ENCODE measurements at places on chromosomes 7 and 10.

GRCh38 chr10:13950543-13950939, 363.8 kb downstream of the PRPF18 start:
- DNase-seq = no peak

- no peak for DNase-seq
Measured at GRCh38 chr10:71981876-71982230, 17.7 kb downstream of the CHST3 start.

- no peak for DNase-seq
Measured at GRCh38 chr7:22124941-22125340, 179.2 kb upstream of the CDCA7L start.

DNA sequence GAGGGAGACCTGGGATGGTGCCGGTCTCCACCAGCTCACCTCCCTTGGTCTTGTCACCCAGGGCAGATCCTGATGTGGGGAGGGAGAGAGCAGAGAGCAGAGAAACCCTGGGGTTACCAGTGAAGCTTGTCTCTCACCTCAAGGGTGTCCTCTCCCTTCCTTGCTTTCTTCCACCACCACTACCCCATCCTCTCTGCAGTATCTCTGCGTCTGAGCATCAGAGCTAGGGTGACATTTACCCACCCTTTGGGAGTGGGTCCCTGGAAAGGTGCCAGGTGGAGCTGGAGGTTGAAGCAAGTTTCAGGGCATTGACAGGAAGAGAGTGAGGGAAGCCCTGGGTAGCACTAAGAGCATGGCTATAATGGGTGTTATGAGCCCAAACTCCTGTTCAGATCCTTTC, 75.2 kb upstream of the ANLN start:
- no peak for DNase-seq

DNA sequence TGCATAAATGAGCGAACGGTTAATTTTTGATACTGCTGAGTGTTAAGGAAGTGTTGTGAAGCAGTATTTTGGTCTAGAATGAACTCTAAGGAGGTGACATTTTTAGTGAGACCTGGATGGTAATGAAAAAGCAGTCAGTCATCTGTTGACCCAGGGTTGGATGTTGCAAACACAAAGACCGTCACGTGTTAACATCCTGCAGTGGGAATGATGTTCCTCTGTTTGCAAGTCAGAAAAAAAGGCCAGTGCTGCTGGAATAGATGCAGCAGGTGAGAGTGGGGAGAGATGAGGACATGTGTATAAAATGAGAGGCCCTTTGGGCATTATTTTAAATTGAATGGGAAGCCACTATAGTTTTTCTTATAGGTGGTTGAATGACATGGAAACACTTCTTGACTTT, 39.3 kb downstream of the INSYN2A start:
- DNase-seq = no peak

DNA sequence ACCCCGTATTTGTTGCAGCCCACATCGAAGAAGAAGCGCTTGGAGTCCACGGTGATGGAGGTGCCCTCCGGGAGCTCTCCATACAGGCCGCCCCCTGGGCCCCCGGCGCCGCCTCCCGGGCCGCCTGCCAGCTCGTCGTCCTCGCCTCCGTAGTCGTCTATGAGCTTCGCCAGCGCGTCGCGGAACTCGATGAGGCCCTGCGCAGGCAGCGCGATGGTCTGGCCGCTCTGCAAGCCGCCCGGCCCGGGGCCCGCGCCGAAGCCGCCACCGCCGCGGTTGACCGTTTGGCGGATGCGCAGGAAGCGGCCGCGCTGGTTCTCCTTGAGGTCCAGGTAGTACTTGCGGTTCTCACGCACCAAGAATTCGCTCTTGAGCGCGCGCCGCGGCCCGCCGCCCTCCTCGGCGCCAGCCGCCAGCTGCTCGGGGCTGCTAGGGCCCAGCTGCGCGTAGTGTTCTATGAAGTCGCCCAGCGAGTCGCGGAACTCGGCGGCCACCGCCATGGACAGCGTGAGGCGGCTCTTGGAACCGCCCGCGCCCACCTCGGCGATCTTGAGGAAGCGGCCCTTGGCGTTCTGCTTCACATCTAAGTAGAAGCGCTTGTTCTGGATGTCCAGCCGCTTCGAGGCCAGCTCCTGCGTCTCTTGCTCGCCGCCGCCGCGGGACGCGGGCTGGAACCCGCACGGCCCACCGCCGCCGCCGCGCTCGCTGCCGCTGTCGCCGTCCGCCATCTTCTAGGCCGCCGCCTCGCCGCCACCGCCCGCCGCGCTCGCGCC, 523 bp downstream of the PURB start:
- peak; percentile 89 for DNase-seq

DNA sequence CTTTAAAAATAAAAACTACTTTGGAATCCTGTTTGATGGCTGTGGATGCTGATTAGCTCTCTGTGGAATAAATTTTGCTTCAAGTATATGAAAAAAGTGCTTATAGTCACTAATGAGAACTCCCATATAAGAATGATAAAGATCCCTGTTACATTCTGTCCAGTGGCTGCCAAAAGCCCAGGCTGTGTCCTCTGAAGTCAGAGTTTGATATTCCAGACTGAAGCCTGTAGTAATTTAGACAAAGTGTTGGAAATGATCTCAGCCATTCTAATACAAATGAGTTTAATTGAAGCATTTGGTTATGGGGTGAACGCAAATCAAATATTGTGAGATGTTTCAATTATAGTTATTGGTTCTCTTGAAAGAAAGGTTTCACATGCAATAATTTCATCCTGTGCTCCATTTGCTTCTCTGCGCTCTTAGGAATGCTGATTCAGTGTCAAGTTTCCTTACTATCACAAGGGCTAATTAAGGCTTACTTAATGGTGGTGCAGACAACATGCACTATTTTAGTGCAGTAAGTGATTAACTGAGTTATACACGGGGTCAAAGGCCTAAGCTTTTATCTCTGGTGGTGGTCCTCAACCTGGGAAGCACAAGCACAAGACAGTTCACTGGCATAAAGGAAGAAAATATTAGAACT, 867.6 kb downstream of the SORCS1 start:
- peak; percentile 16 for DNase-seq

DNA sequence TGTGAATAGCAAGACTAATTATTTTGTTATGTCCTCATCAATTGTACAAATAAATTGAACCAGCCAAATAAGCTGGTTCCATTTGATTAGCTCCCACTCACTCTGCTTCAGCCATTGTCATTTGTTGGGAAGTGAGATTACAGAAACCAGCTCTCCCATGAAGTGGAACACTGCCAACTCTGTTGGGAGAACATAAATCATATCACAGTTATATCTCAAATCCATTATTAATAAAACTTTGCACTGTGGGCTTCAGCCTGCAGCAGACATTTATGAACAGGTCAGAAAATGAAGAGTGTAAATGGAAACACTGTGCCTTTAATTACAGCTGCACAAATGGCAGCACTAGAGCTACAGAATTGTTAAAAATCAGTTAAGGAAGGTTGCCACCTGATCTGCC, 46.7 kb upstream of the TEX47 start:
- DNase-seq = no peak

DNA sequence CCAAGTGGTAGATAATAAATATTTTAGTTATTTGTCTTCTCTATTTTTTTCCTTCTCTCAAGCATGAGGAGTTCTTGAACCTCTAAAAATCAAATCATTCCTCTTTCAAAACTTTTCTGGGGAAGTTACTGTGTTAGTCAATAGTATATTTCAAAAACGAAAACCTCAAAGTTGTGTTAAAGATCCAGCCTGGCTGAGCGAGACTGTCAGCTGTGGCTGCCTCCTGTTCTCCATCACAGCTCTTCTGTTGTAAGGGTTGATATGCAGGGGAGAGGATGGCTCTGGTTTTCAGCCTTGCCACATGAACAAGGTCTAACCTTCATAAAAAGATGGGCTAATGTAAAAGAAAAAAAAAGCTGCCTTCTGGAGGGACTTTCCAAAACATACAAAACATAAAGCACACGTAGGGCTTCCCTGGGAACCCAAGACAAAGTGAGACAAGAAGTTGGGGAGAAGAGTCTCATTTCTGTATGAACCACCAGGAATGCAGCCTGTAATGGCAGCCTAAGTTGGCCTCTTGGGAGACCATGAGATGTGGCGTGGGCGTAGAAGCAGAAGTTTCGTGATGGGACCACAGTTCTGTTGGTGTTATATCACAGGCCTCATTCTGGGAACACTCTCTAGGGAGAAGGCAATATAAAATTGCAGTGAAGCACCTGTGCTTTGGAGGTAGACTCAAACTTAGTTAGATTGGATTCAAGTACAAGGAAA, 77.9 kb upstream of the FHIP2A start:
- DNase-seq = no peak

DNA sequence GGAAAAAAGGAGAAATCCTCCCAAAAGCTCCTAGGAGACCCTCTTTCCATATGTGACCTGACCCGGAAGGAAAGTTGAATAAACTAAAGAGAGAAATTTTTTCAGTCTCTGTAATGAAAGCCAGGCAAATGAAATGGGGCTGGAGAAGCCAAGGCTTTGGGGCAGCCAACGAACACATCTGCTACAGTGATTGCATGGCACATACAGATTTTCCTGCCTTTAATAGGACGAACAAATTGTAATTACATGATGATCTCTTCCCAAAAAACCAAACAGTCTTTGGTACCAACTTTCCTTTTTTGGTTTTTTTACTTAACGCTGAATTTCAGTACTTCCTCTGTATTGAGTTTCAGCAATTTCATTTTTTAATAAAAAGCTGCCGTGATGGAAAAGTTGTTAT, 23.5 kb upstream of the PTN start:
- DNase-seq = no peak

GRCh38 chr7:2436341-2437104, 33.1 kb downstream of the CHST12 start:
- no peak for DNase-seq

GRCh38 chr7:81349044-81349443, 420.8 kb downstream of the HGF start:
- DNase-seq = no peak

GRCh38 chr10:70685455-70685911, 13.2 kb downstream of the ADAMTS14 start:
- DNase-seq = no peak

GRCh38 chr10:131786756-131787605, 113.8 kb upstream of the PPP2R2D start:
- peak; percentile 64 for DNase-seq

DNA sequence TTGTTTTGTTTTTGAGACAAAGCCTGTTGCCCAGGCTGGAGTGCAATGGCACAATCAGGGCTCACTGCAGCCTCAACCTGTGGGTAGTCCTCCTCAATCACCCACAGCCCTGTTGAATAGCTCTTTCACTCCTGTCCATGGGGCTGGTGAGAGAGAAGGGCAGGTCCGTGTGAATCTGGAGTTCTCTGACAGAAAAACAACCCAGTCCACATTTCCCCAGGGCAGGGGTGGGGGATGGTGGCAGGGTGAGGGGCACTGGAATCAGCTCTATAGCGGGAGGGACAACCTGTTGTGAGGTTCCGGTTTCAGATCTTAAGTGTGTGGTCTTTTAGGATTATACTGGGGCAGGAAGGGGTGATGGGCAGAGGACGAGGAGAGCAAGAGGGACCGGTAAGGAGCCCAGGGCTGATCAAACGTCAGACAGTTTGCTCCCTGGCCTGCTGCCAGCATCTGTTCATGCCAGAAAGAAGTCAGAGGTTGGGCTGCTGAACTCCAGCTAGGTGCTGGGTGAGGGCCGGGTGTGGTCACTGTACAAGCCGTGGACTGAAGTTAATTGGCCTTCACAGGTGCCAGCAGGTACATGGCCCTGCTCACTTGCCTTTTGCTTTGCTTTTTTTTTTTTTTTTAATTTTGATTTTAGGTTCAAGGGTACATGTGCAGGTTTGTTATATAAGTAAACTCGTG, 33.2 kb upstream of the MKRN1 start:
- no peak for DNase-seq

GRCh38 chr7:32093415-32094408, 23.5 kb upstream of the PDE1C start:
- no peak for DNase-seq

DNA sequence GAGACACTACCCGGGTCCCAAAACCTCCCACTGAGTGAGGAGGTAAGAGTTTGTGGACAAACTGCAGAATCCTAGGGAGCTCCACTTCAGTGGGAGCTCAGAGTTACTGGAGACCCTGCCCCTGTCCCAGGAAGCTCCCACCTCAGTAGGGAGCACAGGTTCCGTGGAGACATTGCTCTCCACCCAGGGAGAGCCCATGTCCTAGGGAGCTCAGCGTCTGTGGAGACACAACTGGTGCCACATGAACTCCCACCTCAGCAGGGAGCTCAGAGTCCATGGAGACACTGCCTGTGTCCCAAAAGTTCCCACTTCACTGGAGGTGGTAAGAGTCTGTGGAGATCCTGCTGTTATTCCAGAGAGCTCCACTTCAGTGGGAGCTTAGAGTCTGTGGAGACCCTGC, 6.3 kb downstream of the MYO1G start:
- DNase-seq = no peak

- DNase-seq = no peak
Measured at GRCh38 chr7:45589915-45590678, 15.9 kb downstream of the ADCY1 start.

DNA sequence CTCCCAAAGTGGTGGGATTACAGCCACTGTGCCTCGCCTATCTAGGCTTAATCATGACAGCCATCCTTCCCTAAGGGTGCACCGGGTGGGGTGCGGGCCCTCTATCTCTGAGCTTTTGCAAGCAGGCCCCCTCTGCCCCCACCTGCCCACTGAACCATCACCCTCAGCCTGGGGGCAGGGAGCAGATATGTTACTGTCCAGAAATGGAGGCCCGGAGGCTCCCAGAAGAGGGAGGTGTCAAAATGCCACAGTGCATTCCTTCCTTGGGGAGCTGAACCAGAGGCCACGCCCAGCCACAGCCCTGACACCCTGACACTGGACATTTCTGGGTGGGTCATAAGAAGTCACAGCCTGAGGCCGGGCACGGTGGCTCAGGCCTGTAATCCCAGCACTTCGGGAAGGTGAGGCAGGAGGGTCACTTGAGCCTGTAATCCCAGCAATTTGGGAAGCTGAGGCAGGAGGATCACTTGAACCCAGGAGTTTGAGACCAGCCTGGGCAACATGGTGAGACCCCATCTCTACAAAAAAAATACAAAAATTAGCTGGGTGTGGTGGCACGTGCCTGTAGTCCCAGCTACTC, 129.8 kb upstream of the TNRC18 start:
- DNase-seq = no peak

- no peak for DNase-seq
Measured at GRCh38 chr10:98950106-98950505, 285.5 kb downstream of the HPSE2 start.

- DNase-seq = no peak
Measured at GRCh38 chr10:71023704-71024283, 135.4 kb upstream of the PCBD1 start.

DNA sequence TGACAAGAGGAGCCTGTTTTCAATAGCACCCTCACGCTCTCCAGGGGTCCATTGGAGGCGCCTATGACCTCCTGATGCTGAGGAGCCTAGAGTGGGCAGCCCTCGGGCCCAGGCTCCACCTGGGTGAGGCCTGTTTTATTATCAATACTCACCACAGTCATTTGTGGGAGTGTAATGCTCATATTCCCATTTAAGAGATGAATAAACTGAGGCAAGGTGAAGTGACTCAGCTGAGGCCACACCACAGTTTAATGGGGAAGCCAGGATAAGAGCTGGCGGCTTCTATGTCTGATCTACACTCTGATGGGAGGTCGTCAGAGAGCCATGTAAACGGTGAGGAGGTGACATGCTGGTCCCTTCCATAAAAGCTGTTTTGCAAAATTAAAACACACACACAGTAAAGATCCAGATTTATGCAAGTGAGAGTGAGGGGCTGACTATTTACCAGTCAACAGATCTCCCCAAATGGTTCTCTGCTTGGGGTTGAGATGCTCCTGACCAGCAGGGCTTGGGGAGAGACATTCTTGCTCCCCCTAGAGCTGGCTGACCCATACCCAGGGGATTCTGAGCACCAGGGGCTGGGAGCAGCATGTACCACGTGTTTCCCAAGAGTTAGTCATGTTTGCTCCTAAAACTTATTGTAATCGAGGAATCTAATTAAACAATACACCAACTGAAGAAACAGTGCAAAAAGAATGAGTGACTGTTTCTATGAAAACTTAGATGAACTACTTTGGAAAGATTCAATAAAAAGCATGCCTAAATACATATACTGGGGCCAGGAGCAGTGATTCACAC, 81.0 kb upstream of the INSIG1 start:
- DNase-seq = no peak
